ENCODE measurements at places on chromosomes 5 and 9. TPM values are rescaled to one million over a fixed set of nuclear protein-coding genes. Genes with fewer than 3 reads are reported as not detected.

DNA sequence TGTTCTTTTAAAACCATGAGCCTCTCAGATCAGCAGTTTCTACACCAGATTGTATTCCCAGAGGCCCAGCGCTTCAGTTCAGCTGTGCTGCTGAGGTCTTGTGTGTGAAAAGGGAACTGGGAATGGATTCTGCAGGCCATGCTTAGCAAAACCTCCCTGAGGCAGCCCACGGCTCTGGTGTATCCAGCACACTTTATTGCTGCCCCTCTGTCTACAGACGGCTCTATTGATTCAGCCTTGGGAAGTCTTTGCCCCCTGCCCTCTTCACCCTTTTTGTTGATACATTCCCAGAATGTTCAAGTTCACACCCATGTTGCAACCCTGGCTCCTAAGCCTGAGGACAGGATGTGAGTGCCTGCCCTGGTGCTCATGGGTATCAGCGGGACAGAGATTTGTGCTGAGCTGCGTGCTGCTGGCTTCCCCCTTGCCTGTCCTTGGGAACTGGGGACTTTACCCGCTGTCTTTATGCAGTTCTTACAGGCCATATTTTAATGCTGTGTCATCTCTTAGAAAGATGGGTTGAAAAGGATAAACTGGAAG is 37.3 kb downstream of the ARHGAP26 start:
- DNase-seq: no peak

Gene SCGB3A1
- polyA plus RNA-seq: 0.56 TPM

GRCh38 chr5:180868960-180869359 is 7.9 kb upstream of the ZFP62 start:
- DNase-seq: peak; percentile 70

DNA sequence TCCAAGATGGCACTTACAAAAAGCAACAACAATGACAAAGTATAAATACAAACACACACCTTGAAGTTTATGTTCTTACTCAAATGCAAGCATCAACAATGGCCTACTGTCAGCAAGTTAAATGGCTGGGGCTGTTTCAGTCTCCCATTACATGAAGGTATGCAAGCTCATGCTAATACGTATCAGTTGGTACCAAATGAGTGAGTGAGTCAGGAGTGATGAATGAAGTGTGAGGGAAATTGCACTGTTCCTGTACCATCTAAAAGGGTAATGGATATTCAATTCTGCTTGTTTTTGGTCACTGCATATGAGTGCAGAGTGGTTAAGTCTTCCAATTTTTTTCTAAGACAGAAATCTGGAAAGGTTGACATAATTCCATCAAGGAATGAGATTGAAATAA is 964.9 kb downstream of the MAT2B start:
- DNase-seq: no peak

Gene SLC36A2
- 6.3 TPM for polyA plus RNA-seq

DNA sequence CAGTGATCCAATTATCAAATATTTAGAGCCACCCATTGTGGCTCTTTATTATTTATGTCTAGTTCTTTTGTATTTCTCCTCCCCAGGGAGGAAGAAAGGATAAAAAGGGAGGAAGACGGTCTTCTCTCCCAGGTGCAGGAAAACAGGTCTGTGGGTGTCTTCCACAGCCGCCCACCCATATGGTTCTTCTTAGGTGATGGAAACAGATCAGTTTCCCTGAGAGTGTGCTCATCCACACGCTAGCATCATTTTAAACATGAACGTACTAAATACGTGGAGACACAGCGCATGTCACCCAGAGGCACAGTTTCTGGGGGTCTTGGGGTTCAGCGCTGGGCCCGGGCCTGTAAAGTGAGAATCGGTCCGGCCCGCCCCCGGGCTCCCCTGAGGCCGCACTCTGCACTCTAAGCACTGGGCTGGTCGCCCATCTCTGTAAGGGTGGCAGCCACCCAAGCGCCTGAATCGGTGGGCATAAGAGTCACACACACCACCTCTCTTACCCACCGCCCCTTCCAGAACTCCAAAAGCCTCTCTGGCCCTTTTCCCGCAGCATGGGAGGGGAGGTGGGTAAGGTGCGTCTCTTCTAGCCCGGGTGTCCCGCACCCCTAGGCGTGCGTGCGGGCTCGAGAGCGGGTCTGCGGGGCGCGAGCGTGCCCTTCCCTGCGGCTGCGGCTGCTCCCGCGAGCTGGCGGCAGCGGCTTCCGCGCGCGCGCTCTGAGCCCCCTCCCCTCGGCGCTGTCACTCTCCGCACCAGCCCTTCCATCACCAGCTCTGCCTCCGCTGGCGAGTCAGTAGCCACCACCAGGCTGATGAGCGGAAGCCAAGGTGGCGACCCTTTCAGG is 1.3 kb downstream of the PTCH1 start:
- DNase-seq: no peak

DNA sequence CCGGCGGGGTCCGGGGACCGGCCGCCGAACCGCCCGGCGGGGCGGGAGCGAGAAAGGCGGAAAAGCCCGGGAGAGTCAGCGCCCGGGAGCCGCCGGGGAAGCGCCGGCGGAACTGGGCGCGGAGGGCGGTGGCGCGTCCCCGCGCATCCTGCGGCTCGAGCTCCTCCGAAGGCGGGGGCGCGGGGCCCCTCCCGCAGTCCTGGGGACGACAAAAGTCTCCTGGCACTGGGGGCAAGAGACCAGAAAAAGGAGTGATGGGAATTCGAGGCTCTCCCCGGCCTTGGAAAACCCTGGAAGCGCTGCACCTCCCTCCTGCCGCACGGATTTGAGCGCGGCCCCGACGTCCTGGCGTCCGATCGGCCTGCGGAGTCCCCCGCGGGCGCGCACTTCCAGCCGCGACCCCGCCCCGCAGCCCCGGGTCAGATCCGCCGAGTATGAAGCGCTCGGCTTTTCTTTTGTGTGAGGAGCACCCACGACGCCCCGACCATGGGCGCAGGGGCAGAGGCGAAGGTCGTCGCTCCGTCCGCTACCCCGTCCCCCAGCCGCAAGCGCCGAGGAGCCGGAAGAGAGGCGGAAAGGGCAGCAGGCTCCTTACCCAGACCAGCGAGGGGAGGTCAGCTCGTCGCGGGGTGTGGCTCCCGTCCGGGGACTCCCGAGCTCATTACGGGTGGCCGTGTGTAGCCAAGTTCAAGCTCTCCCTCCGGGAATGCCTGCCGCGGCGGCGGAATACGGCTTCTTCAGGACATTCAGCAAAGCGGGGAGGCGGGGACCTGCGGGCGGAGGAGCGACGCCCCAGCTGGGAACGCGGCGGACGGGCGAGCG is at the start of gene EPB41L4A:
Gene EPB41L4A, minus strand, starts transcription at position 114 of the 822 bp plus-strand sequence. CDS start 238 bp downstream, outside the sequence.
- peak; percentile 59 for DNase-seq

- DNase-seq: no peak
These were observed 185.7 kb downstream of the PLK2 start for GRCh38 chr5:58274191-58274590.

- no peak for DNase-seq
These were observed 6.3 kb upstream of the CAMK2A start for GRCh38 chr5:150295741-150296486.

- no peak for DNase-seq
These were observed 16.9 kb upstream of the ZNF366 start for GRCh38 chr5:72523960-72524582.

GRCh38 chr5:122602700-122603099 is 172.2 kb upstream of the SNX2 start:
- DNase-seq: no peak

DNA sequence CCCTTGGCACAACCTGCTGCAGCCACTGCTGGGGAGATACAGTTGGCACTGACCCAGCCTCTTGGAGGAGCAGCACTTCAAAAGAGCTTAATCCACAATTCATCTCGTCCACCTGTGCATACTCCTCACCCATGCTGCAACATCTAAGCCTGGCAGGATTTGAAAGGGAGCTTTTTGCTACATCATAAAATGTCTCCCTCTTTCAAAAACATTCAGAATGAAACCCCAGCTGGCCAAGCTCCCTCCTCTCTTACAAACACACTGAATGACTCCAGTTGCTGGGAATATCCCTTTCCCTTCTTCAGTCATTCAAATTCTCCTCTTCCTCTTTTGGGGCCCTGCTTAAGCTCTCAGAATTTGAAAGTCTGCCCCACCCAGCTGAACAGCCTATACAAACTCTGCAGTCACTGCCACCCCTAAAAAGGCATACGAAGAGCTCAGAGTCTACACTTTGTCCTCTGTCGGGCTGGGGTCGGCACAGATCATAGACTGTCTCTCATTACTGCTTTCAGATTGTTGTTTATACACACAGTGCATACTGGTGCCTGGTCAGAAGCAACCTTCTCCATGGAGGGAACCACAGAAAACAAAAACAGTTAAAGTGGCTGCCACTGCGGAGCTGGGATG is 8.8 kb upstream of the C5orf15 start:
- no peak for DNase-seq

Gene PAIP1
- polyA plus RNA-seq: 190 TPM

Gene CEP72
- polyA plus RNA-seq: 8.2 TPM

- DNase-seq: no peak
These were observed at the start of gene SNCAIP for GRCh38 chr5:122311961-122312590. SNCAIP (plus strand) TSS chr5:122312237; CDS start chr5:122391135, 78,898 bp downstream.

- DNase-seq: no peak
These were observed 73.2 kb upstream of the SLIT3 start for GRCh38 chr5:169374111-169374510.

DNA sequence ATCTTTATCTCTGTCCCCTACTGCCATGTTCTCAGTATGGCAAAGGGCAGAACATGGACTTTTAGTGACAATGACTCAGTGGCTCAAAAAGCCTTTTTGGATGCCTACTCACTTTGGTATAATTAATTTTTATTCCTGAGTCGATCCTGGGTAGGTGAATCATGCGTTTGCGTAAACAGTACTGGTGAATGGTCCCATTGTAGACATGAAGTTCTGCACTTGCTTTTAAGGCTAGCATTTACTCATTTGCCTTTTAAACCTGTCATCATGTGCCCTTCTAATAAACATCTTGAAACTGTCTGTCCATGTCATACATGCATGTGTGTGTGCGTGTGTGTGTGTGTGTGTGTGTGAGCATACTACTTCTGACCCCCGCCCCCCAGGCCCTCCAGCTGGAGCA is 223.0 kb downstream of the AUH start:
- DNase-seq: no peak

- DNase-seq: no peak
These were observed 311.8 kb downstream of the DNAH5 start for GRCh38 chr5:13632676-13633075.

Gene SPINK6
- not detected for polyA plus RNA-seq

GRCh38 chr9:15243081-15243480 is 63.9 kb downstream of the TTC39B start:
- DNase-seq: no peak

GRCh38 chr9:72667181-72667580 is 145.8 kb downstream of the TMC1 start:
- no peak for DNase-seq

Gene SLC25A2
- polyA plus RNA-seq: not detected

GRCh38 chr5:128920345-128921215 is 44.7 kb upstream of the SLC27A6 start:
- DNase-seq: no peak

DNA sequence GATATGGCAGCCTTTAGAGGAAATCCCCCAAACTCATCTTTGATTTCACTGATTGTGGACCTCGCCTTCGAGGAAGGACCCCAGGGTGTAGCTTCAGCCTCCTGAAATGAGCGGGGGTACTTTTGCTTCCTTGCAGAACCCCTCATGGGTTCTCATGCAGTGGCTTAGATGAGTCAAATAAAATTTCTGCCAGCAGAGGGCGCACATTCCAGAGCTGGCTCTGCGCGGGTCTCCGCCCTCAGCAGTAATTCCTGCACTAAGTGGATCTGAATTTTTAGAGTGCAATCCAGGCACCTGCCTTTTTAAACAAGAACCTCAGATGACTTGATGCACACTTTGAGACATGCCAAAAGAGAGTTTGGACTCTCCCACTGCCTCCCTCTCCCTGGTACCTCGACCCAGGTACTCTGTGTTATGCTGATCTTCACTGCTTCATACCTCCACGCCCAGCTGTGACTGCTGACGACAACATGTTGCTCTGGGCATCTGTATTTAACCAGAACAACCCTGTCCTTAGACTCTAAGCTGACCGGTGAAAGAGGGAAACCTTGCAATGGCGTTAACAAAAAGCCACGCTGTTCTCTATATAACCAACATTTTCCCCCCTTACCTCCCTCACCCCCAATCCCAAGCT is 7.3 kb downstream of the EGFLAM start:
- DNase-seq: peak; percentile 34

- DNase-seq: no peak
These were observed 37.3 kb downstream of the STK10 start for GRCh38 chr5:172150514-172151425.

GRCh38 chr5:158409507-158409906 is 550.6 kb upstream of the CLINT1 start:
- DNase-seq: no peak

GRCh38 chr5:65760504-65761275 is 38.7 kb downstream of the NLN start:
- no peak for DNase-seq

DNA sequence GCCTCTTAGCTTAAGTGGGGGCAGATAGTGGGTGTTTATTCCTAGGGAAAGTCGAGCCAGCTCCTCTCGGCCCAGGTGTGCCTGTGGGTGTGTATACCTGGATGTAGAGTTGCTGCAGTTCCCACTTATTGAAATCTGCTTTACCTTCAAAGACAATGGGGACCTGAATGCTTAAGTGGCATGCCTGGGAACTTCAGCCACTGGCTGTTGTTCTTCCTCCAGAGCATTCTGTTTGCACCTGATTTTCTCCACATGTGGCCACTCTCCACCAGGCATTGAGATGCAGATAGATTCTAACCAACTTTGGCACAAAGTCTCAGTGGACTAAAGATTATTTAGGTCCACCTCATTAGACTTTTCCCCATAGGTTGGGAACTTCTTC is 186.8 kb downstream of the ZNF462 start:
- DNase-seq: no peak

DNA sequence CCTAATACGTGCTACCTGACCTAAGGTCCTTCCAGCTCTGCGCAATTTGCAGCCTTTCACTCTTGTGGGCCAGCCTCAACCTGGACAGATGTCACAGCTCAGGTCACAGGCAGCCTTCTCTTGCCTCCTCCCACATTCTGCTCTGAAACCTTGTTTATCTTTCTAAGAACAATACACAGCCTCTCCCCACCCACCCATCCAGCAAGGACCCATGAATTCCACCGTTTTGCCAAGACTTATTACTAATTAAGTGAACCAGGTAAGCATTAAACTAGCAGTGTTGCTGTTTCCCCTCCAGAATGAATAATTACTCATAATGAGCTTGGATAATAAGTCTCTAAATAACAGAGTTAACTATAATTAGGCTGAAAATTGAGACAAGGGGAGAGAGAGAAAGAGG is 11.0 kb downstream of the FABP6 start:
- no peak for DNase-seq

Gene PCDHGA1
- 0.93 TPM for polyA plus RNA-seq
